ENCODE measurements at places on chromosomes 13 and 19.

- no peak for DNase-seq
Observed at GRCh38 chr13:108328848-108329247, 59.3 kb downstream of the TNFSF13B start.

- DNase-seq = no peak
Observed at GRCh38 chr13:56102641-56103040, 1038.1 kb upstream of the PRR20A start.

GRCh38 chr13:30319655-30320054 is 12.3 kb upstream of the KATNAL1 start:
- DNase-seq = peak; percentile 83

DNA sequence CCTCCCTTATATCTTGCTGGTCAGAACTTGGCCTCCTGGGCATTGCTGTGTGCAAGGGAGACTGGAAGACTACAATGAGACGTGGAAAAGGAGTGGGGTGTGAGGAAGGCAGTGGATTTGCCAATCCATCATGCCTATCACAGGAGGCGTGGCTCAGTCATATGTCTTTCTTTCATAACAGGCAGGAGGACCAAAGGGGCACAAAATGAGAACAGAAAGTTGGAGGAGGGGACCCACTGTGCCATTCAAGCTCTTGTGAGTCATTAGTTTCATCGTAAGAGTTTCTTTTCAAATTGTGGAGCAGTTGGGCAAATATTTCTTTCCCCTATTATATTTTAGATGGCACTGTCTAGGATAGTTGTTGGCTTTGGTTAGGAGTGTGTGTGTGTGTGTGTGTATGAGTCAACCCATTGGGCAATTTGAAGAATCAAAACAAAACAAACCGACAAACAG is 471.5 kb downstream of the TSHZ3 start:
- DNase-seq = peak; percentile 39

GRCh38 chr19:38386971-38387549 is 774 bp downstream of the GGN start:
- DNase-seq = no peak

- no peak for DNase-seq
Observed at GRCh38 chr19:55112246-55112776, 5.1 kb downstream of the PPP1R12C start.
